ENCODE measurements at places on chromosomes 16 and 17.

- DNase-seq: peak; percentile 49
These were observed 193.8 kb downstream of the SNX29 start for GRCh38 chr16:12170103-12171040.

DNA sequence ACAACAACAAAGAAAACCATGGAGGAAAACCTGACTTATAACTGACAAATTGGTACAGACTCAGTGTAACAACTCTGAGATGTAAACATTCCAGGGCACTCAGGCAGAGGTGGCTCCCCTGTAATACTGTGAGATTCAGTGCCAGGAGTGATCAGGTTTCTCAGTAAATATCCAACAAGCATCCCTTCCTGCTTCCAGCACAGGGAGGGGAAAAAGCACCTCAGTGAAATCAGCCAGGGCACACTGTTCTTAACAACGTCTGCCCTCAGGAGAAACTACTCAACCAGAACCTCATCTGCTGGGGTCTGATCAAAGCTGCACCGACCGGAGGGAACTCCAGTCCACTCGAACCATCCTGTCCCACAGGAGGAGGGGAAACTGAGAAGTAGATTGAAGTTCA lies 52.3 kb downstream of the AMFR start:
- DNase-seq: no peak

DNA sequence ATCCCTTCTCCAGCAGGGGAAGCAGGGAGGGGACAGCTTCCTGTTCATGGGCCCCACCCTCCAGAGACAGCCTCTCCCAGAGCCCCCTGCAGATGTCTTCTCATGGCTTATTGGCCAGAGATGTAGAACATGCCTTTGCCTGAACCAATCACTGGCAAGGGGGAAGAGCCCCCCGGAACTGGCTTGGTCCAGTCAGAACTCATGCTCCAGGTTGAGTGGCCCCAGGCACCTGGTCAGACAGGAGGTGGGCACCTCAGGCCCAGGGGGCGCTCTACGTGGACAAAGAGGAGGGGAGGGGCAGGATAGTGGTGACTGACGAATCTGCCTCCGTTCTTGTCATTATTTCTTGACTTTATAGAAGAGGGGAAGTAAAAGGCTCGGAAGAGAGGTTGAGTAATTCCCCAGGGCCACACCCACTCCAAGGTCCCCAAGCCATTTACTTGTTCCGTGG lies 23.6 kb downstream of the RAB11FIP4 start:
- DNase-seq: no peak

- DNase-seq: no peak
These were observed 91.2 kb downstream of the AIPL1 start for GRCh38 chr17:6343736-6344135.

DNA sequence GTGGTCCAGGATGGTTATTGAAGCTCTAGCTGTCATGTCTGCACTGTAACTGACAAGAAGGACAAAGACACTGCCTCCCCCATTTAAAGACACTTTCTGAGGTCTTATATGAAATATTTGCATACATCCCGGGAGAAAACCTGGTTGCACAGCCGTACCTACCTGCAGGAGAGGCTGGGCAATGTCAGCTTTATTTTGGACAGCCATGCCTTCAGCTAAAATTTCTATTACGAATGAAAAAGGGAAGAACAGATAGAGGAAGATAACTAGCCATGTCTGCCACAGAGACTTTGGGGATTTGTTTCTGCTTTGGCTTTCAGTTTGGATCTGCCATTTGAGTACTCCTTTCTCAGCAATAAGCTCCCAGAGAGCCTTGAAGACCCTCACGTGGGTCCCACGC lies 19.0 kb downstream of the SLC7A6 start:
- no peak for DNase-seq

GRCh38 chr17:68771867-68772515 lies 170.8 kb upstream of the FAM20A start:
- peak; percentile 48 for DNase-seq

DNA sequence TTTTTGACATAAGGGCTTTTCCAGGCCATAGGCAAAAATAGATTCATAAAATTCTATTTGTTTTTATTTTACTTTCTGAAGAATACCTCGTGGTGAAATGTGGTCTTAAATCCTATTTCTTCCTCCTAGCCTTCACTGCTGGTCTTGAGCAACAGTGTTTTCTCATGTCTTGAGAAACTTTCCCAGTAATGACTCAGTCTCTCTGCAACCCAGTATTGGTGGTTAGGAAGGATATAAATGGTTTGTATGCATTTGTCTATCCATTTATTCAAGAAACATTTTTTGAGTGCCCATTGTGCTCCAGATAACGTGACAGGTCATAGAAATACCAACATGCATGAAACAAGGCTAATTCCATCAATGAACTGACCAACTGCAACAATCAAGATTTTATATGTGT lies 213.9 kb downstream of the TMEM114 start:
- no peak for DNase-seq

DNA sequence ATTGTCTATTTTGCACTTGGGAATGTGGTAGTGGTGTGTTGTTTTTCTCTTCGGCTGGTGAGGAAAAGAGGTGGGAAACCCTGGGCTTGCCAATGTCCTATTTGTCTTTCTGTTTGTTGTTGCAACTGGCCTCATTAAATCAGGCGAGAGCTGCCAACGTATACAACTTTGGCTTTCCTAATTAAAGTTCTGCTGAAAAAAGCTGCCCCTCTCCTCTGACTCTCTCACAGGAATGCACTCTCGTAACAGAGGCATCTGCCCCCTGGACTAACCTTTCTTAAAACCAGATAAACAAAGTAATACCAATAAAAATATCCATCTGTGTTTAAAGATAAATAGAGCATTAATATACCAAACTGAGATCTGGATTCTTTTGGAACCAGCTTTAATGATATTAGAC lies 7.8 kb downstream of the CDRT15 start:
- no peak for DNase-seq

- peak; percentile 74 for DNase-seq
These were observed 111.7 kb downstream of the MAP2K6 start for GRCh38 chr17:69525920-69526841.

DNA sequence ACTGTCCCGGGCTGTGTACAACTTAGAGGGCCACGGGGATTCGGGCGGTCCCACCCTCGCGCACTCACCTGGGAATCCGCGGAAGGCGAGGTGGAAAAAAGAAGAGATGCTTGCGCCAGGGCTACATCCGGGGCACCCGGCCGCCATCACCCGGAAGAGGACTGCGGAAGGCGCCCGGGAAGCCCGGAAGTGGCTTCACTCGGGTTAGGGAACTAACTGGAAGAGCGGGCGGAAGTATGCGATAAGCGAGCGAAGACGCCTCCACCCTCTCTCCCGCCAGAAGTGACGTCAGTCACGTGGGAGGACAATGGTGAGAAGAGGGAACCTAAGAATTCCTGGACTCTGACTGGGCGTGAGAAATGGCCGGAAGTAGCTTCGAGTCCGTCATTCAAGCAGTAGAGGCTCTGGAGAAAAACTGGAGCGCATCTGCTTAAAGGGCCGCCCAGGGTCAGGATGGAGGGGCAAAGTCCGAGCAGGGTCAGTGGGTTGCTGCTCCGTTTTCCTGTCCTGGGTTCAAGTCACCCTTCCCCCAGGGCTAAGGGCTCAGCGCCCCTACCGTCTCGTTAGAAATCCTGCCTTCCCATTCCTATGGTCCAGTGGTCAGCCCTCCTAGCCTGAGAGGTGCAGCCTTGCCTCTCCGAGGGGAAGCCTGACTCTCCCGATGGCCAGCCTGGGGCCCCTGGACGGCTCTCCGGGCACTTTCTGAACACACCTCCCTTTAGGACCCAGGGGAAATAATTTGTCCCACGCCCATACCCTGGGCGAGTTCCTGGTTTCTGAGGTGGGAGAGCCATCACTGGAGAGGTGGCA lies at the start of gene CD2BP2:
Gene CD2BP2, minus strand, starts transcription at position 165 of the 810 bp plus-strand sequence. CDS start 627 bp downstream, outside the sequence.
- DNase-seq: peak; percentile 100

DNA sequence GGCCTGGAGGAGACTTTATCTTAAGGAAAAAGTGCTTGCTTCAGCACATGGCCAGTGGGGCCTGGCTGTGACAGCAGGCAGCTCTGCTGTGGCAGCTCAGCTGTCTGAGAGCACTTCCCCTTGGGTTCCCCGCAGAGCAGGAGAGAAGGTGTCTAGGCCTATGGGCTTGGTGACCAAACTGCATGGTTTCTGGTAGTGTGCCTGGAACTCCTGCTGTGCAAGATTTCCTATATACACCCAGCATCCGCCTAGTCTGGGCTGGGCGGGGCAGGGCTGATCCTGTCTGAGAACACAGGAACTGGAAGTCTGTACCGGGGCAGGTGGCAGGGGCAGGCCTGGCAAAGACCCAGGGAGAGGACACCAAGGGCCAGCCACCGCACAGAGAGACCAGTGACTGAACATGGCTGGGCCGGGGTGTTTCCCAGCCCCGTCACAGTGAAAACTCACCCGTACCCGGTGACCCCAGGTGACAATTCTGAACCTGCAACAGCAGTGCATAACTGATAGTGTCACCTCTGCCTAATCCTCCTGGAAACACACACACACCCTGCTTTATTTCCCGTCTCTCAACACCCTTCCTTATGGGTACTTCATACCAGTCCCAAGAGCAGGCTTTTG lies 39.3 kb downstream of the CHD9 start:
- no peak for DNase-seq

- DNase-seq: peak; percentile 66
These were observed 225.1 kb upstream of the CA10 start for GRCh38 chr17:52383493-52384100.

DNA sequence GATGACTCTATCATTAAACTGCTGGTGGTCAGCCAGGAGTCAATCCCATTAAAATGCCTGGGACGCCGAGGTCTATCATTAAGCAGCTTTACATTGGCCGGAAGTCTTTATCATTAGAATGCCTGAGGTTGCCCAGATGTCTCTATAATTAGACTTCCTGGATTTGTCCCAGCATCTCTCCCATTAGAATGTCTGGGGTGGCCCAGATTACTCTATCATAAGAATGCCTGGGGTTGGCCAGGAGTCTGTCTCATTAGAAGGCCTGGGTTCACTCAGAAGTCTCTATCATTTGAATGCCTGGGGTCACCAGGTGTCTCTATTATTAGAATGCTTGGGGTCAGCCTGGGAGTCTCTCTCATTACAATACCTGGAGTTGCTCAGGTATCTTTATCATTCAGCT lies 2227.2 kb downstream of the TP53TG3F start:
- DNase-seq: no peak

DNA sequence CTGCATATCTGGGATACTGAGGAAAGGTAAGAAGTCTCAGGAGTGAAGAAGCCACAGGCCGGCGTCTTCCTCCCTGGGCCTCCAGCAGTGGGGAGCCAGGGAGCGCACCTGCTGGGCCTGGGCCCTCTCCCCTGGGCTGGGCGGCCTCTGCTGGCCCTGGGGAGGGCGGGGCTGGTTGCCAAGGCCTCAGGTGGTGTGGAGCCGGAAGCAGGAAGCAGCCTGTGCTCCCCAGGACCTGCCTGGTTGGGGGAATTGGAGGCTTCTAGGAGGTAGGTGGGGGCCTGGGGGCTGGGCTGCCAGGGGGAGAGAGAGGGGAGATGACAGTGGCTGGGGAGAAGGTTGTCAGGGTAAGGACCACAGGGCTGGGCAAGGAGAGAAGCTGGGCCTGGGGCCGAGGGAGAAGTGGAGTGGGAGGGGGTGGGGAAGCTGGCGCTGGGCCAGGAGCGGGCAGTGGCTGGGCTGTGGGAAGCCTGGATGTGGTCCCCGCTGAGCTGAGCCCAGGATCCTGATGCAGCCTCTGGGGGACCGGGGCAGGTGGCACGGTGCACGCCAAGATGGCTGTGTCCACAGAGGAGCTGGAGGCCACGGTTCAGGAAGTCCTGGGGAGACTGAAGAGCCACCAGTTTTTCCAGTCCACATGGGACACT lies at the start of gene SMIM22:
Gene SMIM22, plus strand, starts transcription at position 189 of the 647 bp plus-strand sequence. Its CDS starts 366 bp downstream, at position 555.
- no peak for DNase-seq

DNA sequence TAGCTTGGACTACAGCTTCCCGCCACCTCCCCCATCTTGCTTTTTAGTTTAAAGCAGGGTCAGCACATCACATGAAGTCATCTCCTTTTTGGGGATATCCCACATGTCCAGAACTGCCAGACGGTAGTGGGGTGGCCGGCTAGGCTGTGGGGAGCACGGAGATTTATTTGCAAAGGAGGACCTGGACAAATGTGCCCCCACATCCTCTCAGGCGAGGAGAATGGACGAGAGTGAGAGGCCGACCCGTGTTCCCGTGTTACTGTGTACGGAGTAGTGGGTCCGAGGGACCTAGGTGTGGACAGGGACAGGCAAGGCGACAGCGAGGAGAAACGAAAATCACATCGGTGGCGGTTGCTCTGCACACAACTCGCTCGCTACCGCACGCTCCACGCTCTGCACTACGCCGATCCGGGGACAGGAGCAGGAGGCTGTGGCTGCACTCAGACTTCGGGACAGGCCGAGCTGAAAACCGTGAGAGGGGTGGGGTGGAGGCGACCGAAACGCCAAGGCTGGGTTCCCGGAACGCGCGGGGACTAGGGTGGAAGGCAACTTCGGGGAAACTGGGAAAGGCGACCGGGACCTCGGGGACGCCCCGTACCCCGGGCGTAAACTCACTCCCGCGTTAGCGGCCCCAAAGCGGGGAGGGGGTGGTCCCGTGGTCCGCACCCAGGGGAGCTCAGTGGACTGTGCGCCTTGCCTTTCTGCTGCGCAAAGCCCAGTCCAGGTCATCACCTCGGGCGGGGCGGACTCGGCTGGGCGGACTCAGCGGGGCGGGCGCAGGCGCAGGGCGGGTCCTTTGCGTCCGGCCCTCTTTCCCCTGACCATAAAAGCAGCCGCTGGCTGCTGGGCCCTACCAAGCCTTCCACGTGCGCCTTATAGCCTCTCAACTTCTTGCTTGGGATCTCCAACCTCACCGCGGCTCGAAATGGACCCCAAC lies at the start of gene MT1A:
Gene MT1A, plus strand, starts transcription at position 853 of the 937 bp plus-strand sequence. Its CDS starts 73 bp downstream, at position 926.
- peak; percentile 65 for DNase-seq

DNA sequence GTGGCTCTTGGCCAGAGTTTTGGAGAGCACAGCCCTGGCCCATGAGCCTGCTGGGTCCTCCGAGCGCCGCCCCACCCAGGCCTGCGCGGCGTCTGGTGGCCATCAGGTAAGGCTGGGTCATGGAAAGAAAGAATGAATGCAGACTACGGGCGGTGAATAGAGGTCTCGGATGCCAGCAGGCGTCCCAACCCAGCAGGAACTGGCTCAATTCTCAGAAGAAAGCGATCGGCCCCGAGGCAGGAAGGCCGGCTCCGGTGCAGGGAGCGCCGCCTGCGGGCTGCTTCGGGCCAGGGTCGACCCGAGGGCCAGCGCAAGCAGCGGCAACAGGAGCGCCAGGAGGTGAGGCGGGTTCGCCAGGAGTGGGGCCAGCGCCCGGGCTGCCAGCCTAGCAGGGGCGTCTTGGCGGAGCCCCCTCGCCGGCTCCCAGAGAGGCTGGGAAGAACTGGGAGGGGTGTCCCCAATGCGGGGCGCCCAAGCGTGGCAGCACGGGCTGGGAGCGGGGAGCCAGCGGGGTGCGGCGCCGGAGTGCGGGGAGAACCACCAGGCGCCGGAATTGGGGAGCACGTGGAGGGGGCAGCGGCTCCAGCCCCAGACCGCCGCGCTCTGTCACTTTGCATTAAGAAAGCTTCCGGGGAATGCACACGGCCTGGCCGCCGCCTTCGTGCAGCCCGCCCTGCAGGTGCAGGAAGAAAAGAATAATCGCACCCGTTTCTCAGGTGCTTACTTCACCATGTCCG lies 7.1 kb upstream of the TMC5 start:
- peak; percentile 6 for DNase-seq

GRCh38 chr16:58608601-58609136 lies 21.0 kb downstream of the CNOT1 start:
- DNase-seq: no peak
